H4 (cell line): ENCODE measurements at places on chromosomes 2 and 18. TPM values are rescaled to one million over a fixed set of nuclear protein-coding genes. Genes with fewer than 3 reads are reported as not detected.
A peak's percentile ranks its signal among the peaks of the same experiment; 100 is the strongest.

SOWAHC gene
- 2.7 and 4.0 TPM in 2 replicates for total RNA-seq

PLCD4 gene
- 0.29 and 1.3 TPM in 2 replicates for total RNA-seq

STPG4 gene
- not detected in 2 replicates for total RNA-seq

- DNase-seq, result no peak
These were observed 47.3 kb upstream of the SALL3 start for GRCh38 chr18:78932281-78932680.

GRCh38 chr2:11850082-11850481, 103.7 kb downstream of the LPIN1 start:
- DNase-seq, result no peak

DNA sequence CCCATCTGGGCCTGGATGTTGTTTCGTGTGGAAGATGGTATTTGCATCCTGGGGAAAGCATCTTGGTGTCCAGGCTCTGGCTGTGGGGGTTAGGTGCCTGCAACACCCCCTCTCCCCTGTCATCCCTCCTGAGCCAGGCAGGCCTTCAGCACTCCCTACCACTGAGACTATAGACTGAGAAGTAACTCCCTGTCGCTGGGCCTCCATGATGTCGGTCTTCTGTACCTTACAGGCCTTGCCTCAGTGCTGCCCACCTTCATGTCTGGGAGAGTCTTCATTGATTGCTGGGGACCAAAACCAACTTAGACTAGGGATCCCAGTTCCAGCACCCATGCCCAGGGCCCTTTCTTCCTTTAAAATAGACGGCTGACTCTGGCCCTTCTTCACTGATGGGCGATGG, 33.1 kb upstream of the DNMT3A start:
- DNase-seq, result no peak

- no peak for DNase-seq
These were observed 77.1 kb downstream of the CYRIA start for GRCh38 chr2:16588565-16588964.

- no peak for DNase-seq
These were observed 570.7 kb downstream of the PLCL1 start for GRCh38 chr2:198375083-198375410.

RNF181 gene
- total RNA-seq, result 286 and 303 TPM in 2 replicates

GRCh38 chr2:211237586-211238275, 681.3 kb downstream of the CPS1 start:
- DNase-seq, result no peak

DNA sequence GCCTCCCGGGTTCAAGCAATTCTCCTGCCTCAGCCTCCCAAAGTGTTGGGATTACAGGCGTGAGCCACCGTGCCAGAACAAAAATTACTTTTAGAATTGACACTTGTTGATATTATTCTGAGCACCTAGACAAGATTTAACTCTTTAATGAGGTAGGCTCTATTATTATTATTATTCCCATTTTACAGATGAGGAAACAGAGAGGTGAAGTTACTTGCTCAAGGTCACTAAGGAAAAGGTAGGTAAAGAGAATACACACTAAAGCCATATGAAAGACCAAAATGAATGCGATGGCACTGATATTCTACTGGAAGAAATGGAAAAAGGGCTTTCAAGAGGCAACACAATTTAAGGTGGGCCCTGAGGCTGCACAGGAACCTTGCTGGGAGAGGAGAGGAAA, 73.8 kb upstream of the ZFP36L2 start:
- DNase-seq, result no peak

GRCh38 chr2:152716805-152717227, 445 bp downstream of the PRPF40A start:
- DNase-seq, result peak; percentile 19

PLEK gene
- 0.12 TPM in 1 of 2 replicates, not detected in the other for total RNA-seq

DNA sequence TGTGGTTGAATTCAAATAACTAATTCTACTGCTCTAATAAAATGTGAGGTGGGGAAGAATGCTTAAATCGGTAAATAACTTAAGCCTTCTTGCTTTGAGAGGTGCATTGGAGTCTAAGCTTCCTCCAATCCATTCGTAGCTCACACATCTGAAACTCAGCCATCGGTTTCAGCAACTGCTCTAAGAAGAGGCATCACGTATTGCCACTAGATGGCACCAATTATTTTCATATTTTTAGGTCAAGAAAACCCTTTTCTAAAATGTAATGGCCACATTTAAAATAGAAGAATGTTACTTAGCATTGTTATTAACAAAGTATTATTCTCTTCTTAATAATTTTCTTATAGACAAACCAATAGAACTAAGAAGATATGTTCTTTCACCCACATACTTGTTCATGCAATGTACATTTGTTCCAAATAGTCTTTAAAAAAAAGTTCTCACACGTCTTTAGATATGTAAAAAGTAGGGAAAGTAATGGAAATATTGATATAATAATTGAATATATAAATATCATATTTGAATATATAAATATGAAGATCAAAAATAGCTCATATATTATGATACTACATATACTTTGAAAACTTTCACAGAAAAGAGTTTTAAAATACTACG, 229.8 kb downstream of the CCDC178 start:
- DNase-seq, result peak; percentile 44

DNA sequence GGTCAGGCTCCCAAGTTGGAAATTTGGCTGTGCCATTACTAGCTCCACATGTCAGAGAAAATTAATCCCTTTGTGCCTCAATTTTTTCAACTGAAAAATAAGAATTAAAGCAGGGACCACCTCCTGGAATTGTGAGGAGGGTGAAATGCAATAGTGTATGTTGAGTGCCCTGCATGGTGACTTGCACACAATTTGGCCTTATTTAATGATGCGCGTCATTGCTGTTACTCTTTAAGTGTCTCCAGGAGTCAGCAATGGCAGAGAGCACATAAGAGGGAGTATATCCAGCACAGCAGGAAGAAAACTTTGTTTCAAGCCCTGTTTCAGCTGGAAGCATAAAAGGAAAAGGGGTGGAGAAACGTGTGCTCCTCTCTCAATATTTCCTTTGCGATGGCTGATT, 215.8 kb downstream of the ALK start:
- no peak for DNase-seq

NMUR1 gene
- total RNA-seq, result not detected in 2 replicates

DNA sequence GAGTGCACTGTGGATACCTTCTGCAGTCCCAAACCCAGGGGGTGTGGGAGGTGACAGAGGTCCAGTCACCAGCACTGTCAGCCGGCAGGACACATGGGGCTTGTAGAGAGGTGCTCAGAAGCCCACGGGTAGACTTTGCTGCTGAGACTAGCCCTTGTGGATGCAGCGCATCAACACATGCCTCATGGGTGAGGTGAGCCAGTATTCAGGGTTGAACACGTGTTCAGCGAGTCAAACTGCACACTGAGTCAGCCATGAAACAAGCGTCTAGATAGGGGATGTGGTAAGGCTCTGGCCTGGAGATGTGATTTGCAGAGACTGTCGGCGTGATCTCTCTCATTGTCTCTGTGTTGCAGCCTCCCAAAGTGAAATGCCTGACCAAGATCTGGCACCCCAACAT, 35.8 kb upstream of the SCLY start:
- no peak for DNase-seq

GRCh38 chr2:20015482-20016083, 3.1 kb upstream of the MATN3 start:
- peak; percentile 8 for DNase-seq

GRCh38 chr2:129884221-129884786, 95.2 kb upstream of the RAB6C start:
- DNase-seq, result no peak

CCDC68 gene
- not detected in 2 replicates for total RNA-seq
